NCI-H526 (cell line): ENCODE measurements at places on chromosomes 12 and 14.

- DNase-seq: no peak
Observed at GRCh38 chr12:3195859-3196483, 118.8 kb downstream of the TSPAN9 start.

GRCh38 chr14:104593241-104593701, 11.3 kb downstream of the TMEM179 start:
- no peak for DNase-seq

DNA sequence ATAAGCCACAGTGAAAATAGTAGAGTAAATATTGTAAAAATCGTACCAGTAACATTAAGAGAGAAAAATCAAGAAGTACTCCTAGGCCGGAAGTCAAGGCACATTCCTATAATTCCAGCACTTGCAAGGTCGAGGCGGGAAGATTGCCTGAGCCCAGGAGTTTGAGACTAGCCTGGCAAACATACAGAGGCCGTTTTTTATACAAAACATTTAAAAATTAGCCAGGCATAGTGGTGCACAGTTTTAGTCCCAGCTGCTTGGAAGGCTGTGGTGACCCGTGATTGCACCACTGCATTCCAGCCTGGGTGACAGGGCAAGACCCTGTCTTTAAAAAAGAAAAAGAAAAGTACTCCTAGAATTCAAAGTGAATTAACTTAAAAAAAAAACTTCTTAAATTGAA, 341.8 kb downstream of the C12orf50 start:
- DNase-seq: no peak

GRCh38 chr12:43094886-43095575, 457.0 kb downstream of the ADAMTS20 start:
- no peak for DNase-seq

DNA sequence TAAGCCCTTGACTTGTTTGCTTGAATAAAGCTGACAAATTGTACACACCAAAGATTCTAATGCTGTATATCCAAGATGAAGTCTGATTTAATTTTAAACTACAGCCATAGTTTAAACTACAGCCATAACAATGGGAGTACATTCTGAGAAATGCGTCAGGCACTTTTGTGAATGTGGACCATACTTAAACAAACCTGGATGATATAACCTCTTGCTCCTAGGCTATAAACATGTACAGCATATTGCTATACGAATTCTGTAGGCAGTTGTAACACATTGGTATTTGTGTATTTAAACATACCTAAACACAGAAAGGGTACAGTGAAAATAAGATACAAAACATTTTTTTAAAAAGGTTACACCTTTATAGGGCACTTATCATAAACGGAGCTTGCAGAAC, 59.4 kb upstream of the KCNMB4 start:
- DNase-seq: no peak

DNA sequence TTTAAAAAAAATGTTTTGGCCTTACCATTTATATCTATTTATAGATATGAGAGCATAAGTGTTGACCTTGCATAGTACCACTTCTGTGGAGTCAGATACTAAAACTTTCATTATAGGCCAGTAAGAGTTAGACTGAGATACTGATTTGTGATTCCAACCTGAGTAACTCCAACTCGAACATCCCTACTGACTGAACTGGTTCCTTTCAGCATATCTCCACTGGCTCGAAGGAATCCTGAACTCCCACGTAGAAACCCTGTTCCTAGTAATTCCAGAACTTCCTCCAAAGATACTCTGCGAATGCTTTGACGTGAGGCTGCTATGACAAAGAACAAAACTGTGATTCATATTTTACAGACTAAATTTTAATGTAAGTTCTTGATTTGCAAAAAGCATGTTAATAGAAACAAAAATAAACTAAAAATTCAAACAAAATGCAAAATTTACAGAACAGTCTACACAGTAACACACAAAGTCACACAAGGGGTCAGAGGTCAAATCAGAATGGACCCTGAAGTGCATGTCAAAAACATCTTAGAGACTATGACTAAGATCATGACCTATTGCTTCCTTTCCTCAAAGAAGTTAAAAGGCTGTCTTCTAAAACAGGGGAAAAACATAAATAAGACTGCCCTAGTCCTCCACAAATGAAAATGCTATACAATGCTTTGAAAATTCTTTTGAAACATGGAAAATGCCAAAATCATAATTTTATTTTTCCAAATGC, 31.5 kb downstream of the HEATR5A start:
- no peak for DNase-seq

- DNase-seq: no peak
Observed at GRCh38 chr12:87661786-87662377, 367.3 kb downstream of the C12orf50 start.

DNA sequence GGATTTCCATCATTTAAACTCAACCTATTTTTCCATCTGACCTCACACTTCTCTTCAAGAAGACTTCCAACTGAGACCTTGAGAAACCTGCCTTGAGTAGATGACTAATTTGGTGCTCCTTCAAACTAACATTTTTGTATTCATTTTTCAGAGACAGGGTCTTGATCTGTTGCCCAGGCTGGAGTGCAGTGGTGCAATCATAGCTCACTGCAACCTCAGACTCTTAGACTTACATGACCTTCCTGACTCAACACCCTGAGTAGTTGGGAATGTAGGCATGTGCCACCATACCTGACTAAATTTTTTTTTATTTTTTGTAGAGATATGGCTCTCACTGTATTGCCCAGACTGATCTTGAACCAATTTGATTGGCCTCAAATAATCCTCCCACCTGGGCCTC, 389.9 kb downstream of the PDZRN4 start:
- no peak for DNase-seq

- no peak for DNase-seq
Observed at GRCh38 chr12:109036975-109037374, 15.4 kb upstream of the USP30 start.

- peak; percentile 7 for DNase-seq
Observed at GRCh38 chr12:43338848-43339526, 213.0 kb downstream of the ADAMTS20 start.

GRCh38 chr12:110656071-110656655, 32.8 kb downstream of the HVCN1 start:
- DNase-seq: no peak

DNA sequence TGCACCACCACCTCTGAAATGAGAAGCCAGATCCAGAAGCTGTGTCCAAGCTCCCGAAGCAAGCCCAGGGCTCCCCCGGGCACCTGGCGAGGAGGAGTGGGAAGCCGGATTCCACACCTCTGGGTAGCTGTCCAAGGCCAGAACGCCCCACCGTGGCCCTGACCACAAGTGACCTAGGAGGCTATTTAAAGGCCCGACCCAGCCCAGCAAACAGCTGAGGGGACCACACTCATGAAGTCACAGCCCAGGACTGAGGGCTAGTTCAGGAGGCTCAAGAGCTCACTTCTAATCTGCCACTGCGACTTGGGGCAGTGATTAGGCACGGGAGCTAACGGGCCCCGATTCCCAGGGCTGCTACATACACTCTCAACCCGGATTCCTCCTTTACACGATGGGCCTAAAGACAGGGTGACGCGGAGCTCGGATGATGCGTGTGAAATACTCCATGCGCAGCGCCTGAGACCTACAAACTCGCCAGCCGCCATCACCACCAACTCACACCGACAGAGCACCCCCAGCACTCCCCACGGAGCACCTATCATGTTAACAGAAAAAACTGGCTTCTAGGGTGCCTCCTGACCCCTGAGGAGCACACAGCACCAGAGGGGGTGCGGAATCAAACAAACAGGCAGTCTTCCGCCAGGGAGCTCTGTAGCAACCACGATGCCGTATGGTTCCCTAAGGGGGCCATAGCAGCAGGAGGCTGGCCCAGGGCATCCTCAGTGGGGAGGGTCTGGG, 84.0 kb upstream of the GPR68 start:
- no peak for DNase-seq

- DNase-seq: no peak
Observed at GRCh38 chr14:63435204-63435603, 108.0 kb downstream of the PPP2R5E start.

- peak; percentile 39 for DNase-seq
Observed at GRCh38 chr14:23578560-23579310, at the start of gene JPH4. Gene JPH4, minus strand, starts transcription at chr14:23578790. Its CDS starts 1,337 bp downstream, at chr14:23577453.

DNA sequence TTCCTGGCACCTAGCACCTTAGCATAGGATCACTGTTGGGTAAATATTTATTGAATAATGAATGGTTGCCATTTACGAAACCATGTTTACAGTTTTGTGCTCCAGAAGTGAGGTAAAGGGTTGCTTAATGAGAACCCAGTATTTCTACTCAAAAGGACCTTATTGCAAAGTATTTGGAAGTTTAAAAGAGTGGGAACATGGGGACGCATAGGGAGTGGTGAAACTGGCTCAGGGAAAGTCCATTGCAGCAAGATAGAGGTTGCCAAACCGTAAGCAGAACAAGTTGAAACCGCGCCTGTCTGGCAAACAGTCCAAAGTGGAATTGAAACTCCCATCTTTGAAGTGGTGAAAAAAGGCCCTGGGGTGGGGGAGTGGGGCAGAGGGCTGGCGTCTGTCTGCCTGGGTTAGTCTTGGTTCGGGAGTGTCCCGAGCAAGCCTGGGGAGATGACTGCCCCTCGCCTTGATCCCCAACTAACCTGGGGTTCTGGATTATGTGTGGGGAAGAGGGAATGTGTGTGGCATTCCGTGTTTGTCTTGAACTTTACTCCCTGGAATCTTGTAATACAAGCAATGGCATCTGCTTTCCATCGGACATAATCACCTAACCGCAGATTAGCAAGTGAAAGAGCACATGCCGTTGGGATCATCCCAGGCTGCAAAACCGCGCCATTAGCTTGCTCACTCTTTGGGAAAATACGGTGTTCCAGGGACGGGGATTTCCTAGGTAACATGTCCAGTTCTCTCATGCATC, 7.2 kb downstream of the ALDH2 start:
- DNase-seq: peak; percentile 90

DNA sequence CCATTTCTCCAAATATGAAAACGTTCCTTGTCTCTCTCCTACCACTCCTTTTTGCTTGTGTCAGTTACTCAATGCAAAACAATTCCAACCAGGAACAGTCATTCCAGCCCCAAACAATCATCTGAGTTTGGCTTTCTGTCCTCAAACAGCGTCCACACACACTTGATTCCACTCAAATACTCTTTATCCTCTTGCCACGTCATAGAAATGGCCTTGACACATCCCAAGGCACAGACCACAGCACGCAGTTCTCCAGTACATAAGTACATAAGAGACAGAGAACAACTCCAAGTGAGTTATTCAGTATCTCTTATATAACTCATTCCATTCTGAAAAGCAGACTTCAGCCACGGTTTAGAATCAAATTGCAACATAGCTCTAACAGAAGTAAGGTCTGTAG, 299.2 kb downstream of the RPS29 start:
- no peak for DNase-seq

DNA sequence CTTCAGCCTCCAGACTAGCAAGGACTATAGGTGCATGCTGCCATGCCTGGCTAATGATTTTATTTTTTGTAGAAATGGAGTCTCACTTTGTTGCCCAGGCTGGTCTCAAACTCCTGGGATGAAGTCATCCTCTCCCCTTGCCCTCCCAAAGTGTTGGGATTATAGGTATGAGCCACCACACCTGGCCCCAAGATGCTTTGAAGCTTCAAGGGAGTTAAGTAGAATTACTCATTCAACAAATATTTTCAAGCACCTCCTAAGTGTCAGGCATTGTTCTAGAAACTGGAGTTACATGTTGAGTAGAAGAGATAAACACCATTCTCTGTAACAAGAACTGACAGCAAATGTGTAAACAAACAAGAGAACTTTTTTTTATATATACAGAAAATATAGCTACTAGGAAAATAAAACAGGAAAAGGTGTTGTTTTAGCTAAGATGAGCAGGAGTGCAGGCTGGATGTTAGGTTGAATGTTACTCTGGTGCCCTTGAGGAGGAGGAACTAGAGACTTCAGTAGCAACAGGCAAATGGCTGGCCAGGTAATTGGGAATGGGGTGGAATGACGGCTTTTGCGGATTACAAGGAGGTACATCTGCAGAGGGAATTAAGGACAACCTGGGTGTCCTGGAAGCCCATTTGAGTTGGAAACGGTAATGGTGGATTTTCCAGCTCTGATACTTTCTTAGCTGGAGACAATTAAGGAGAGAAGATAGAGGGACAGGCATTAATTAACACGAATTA, 32.0 kb upstream of the CFAP54 start:
- no peak for DNase-seq

- no peak for DNase-seq
Observed at GRCh38 chr12:124168016-124168786, 126.7 kb upstream of the RFLNA start.

GRCh38 chr14:89042021-89042420, 217.6 kb downstream of the TTC8 start:
- no peak for DNase-seq

GRCh38 chr12:92193063-92193462, 47.4 kb upstream of the BTG1 start:
- no peak for DNase-seq

DNA sequence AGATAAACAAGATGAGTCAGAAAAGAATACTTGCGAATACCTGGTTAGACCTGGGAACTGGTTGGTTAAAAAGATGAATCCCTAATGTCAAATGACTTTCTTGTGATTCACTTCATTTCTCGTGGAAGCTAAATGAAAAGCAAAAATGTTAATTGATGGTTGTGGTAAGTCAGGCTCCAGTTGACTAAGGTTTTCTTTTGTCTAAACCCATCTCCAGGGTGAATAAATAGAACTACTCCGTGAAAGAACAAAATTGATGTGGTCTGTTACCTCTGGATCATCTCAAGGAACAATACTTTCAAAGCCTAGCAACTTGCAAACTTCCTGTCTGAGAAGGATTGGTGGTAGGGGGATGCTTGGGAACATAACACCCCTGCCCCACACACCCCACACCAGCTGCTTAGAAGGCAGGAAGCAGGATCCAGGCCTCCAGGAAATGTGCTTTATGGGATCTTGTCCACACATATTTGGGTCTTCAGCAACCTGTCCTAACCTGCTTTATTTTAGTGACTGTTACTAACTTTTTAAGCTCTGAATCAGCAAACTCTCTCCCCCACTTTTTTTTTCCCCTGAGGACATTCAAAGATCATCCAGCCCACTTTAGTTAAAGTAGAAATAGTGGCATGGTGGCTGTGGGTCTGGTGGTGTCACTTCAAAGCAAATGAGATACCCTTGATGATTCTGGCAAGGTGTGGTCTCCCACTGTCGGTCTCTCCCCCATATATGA, 60.4 kb upstream of the PTHLH start:
- DNase-seq: no peak

- DNase-seq: no peak
Observed at GRCh38 chr14:50786751-50787464, 44.1 kb downstream of the NIN start.

- DNase-seq: no peak
Observed at GRCh38 chr12:76890151-76891143, 11.6 kb upstream of the CSRP2 start.

DNA sequence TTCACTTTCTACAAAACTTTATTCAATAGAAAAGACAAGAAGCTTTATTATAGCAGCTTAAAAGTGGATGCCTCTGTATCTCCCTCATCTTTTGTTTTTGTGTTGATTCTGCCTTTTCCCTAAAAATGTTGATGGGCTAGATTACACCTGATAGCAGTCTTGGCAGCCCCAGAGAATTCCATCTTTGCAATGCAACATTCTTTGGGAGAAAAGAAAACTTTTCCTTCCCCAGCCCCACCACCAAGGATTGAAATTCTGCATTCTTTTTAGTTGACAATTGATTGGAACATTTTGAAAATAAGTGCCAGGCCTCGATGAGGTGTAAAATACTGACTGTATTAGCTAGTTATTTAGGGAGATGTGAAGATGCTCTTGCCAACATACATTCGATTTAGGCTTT, 306.8 kb upstream of the G2E3 start:
- DNase-seq: no peak

- no peak for DNase-seq
Observed at GRCh38 chr12:123143736-123144461, 7.0 kb downstream of the PITPNM2 start.
